Stimulated activated CD8-positive, alpha-beta memory T cell treated with anti-CD3 and anti-CD28 coated beads, Interleukin-2, amount 100 ng/mL, for 1 hour (primary cell): ENCODE measurements at places on chromosomes 1 and 21.

DNA sequence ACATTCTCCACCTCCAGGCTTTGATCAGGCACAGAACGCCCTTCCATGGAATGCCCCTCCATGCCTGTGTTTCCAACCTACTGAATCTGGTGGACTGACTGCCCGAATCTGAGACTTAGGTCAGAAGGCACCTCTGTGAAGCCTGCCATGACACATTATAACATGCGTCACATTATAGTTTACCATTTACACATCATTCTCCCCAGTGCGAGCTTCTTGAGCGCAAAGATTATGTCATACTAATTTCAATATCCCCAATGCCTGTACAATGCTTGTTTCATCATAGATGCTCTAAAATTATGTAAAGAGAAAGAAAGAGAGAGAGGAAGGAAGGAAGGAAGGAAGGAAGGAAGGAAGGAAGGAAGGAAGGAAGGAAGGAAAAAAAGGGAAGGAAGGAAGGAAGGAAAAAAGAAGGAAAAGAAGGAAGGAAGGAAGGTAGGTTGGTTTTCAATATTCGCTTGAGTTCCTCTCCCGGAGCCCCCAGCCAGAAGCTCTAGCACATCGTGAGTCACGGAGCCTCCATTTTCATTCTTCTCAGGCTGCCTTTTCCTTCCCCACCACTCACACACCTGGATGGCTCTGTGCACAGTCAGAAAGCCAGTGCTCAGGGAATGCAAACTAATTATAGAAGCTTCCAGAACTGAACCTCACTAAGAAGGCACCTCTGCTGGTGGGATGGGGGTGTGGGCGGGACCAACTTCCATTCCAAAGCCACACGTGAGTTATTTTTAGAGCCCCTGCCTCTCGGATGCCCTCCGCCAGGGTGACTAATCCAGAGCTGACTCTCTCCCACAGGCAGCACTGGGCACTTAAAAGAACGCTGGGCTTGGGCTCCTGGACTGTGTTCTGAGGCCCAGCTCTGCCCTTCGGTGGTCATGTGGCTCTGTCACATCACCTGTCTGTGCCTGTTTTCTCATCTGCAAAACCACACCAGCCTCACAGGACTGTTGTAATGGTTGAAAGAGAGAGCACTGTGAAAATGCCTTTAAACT, 27.4 kb downstream of the LAMB3 start:
- no peak for DNase-seq

DNA sequence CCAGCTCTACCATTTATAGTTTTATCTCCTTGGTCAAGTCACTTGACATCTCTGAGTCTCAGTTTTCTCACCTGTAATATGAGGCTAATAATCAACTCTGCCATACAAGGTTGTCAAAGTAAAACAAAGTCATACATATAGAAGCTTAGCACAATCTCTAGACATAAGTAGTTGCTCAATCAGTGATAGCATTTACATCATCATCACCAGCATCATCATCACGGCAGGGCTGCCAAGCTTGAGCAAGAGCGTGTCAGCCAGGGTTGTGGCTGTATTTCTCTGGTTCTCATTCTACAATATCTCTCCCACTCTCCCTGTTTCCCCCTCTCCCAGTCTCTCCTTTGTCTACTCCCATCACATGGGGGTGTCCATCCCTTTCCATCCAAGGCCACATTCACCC, 41.7 kb upstream of the COA6 start:
- no peak for DNase-seq

DNA sequence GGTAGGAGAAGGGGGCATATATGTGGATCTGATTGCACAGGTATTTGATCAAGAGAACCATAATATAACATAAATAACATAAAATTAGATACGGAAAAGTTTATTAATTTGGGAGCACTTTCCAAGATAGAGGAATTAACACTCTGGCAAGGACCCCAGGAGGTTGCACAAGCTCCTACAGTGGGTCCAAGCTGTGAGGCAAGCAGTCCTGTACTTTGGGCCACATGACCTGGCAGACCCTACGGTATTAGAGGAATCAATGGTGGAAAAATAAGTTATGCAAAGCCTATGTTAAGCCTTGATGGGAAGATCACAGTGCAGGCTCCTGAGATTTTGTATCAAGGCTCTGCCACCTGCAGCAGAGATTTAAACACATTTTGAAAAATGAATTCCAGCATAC, 220.1 kb downstream of the COL24A1 start:
- DNase-seq, result no peak

DNA sequence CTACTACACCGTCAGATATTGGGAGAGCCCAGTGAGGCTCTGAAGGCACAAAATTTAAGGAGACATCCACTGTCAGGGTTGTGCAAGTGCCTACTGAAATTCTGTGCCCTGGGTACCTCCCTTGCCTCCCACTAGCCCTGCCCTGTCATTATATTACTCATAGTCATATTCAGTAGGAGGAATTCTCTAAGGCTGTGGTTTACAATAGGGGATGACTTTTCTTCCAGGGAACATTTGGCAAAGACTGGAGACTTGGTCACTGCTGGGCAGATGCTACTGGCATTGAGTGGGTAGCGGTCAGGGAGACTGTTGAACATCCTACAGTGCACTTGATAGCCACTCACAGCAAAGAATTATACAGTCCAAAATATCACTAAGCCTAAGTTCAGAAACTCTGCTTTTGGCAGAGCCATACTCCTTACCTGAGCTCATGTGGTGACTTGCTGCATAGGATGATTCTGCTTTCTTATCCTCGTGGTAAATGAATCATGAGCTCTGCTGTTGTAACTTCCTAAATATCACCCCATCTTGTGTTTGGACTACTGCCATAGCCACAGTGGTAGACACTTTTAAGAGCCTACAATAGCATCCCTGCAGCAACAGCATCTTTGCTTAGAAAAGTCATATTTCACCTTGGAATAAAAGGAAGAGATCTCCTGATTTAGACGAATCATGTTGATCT, 563.4 kb upstream of the PLXNA2 start:
- no peak for DNase-seq

DNA sequence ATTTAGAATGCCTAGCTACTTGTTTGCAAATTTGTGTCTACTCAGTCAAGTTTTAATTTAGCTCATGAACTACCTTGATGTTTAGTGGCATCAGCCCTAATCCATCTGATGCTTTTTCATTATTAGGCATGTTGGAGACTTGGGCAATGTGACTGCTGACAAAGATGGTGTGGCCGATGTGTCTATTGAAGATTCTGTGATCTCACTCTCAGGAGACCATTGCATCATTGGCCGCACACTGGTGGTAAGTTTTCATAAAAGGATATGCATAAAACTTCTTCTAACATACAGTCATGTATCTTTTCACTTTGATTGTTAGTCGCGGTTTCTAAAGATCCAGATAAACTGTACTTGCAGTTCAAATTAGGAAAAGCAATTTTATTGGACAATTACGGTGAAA, 7.6 kb downstream of the SOD1 start:
- DNase-seq, result no peak

DNA sequence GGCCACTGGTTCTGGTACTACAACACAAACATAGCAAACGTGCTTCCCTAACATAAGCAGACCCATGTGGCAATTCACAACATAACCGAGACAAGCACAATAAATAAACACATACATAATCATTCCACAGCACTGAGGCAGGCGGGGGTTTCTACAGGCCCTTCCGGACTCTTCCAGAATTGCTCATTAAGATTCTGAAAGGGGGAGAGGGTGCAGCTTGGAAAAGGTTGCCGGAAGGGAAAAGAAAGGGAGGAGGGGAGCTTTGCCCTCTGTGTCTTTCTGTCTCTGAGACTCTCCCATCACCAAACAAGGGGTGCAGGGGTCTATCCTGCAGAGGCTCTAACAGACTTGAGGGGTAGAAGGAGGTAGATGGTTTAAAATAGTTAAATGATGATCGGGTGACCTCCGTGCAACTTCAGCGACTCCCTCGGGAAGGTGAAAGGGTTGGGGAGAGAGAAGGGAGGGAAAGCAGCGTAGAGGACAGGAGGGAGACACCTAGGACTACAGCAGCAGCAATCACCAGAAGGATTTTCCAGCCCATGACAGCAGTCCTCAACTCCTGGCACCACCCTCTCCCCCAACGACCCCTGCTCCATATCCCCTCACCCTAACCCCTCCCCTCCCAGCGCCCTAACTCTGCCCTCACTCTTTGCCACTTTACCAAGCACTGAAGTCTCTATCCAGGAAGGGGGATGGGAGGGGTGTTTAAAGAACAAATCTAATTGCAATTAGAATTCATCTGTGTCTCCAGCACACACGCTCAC, 365.5 kb upstream of the ESRRG start:
- DNase-seq, result no peak

DNA sequence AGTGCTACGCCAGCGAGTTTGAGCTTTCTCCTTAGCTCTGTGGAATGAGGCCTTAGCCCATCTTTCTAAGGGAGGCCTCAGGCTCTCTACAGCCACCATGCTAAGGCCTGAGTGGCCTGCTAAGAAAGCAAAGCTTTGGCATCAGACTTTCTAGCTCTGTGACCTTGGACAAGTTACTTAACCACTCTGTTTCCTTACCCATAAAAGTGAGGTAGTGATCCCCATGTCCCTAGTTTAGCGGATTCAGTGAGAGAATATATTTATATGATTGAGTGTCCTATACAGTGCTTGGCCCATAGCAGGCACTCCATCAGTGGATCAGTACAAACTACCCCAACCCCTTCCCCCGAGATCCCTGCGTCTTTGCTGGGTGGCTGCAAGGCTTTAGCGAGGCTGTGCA, 4.0 kb downstream of the POGK start:
- DNase-seq, result no peak

DNA sequence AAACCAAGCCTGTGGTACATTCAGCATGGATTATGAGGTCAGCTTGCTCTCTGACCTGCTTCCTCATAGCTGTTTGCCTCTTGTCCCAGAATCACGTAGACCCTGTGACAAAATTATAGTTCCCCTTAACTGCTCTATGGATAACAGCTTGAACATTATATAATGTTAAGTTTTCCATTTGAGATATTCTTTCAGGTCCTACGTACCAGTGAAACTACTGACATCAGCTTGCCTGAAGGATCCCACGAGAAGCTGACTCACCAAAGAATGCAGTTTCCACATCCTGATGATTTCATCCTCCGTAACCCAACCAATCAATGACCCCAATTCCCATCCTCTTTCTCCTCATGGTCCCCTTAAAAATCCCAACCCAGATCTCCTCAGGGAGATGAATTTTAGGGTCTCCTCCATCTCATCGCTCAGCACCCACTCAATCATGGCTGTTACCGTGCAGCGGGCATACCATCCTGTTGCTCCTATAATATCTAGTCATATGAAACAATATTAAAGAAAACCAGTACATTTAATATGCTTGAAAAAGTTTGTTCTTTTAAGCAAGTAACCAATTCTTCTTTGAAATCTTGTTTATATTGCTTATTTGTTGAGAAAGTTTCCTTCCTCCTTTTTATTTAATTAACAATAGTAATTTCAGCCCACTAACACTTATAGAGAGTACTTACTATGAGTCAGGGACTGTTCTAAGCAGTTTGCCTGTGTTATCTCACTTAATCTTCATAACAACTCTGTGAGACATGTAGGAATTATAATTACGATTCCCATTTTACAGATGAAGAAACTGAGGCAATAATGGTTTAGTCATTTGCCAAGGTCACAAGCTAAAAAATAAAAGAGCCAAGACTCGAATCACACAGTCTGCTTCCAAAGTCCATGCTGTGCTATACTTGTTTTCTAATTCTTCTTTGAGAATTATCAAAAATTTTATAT, 27.4 kb downstream of the CHML start:
- no peak for DNase-seq

- DNase-seq, result no peak
Measured at GRCh38 chr1:47755101-47755990, 241.8 kb downstream of the TRABD2B start.

GRCh38 chr1:98287626-98288025, 366.8 kb upstream of the DPYD start:
- no peak for DNase-seq

GRCh38 chr1:188489336-188490112, 1660.8 kb downstream of the PLA2G4A start:
- no peak for DNase-seq

DNA sequence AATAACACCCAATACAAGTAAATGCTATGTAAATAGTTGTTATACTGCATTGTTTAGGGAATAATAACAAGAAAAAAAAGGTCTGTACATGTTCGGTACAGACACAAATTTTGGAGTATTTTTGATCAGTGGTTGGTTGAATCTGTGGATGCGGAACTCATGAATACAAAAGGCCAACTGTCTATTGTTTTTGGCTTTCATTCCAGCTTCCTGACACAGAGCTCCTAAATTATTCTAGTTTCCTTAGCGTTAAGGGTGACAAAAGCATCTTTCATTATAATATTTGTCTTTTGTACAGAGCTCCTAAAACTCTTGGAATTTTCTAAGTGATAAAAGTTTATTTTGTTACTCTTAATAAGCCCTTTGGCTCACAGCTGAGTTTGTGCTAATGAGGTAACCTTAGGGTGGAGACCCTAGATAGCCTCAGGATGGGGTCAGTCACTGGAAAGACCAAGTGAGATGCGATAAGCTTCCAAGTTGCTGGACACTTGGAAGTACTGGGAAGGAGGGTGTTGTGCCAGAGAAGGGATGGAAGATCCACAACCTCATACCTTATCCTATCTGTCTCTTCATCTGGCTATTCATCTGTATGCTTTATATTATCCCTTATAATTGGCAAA, 57.4 kb upstream of the PRRC2C start:
- DNase-seq, result no peak

DNA sequence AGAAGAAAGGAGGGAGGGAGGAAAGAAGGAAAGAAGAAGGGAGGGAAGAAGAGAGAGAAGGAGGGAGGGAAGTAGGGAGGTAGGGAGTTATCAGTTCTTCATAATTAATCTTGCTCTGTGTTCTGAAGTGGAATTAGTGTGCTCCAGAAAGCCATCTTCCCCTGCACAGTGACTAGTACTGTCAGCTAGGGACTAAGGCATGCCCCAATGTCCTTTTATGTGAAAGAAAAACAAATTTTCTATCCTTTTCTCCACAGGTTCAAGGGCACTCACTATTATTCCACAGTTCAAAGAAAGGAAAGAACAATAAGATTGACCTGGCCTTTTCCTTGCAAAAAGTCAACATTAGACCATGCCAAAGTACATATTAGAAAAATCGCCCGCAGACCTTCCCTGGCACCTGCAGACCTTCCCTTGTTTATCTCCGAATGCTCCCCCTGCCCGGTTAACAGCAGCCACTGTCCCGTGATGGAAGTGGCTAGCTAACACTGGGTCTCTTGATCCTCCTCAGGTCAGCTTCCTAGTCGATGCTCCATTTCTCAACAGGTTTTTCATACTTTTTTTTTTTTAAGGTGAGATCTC, 107.2 kb upstream of the EDEM3 start:
- no peak for DNase-seq

DNA sequence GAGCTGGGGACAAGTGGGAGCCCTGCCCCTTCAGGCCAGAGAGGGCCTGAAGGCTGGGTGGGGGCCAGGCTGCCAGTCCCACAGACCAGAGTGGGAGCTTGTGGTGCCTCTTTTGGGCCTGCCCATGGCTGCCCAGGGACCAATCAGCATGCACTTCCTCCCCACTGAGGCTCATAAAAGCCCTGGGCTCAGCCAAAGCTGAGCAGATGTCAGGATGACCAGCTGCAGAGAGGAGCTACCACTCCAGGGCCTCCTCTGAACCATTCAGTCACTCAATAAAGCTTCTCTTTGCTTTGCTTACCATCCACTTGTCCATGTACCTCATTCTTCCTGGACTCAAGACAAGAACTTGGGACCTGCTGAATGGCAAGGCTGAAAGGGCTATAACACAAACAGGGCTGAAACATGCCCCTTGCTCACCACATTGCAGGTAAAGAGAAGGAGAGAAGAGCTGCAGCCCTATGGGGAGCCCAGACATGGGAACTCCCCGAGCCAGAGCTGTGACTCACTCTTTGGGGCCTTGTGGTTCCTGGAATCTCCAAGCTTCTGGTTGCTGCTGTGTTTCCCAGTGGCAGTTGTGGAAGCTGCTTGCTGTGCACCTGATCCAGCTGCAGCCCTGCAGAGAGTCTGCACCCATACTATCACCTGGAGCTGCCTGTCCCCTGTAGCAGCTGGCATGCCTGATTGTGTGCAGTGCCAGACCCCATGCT, 82.0 kb downstream of the OLFML3 start:
- DNase-seq, result no peak
